NCI-H1092 treated with DMSO at 0.1 percent for 48 hours (cell line): ENCODE measurements at places on chromosomes 2 and 18.

DNA sequence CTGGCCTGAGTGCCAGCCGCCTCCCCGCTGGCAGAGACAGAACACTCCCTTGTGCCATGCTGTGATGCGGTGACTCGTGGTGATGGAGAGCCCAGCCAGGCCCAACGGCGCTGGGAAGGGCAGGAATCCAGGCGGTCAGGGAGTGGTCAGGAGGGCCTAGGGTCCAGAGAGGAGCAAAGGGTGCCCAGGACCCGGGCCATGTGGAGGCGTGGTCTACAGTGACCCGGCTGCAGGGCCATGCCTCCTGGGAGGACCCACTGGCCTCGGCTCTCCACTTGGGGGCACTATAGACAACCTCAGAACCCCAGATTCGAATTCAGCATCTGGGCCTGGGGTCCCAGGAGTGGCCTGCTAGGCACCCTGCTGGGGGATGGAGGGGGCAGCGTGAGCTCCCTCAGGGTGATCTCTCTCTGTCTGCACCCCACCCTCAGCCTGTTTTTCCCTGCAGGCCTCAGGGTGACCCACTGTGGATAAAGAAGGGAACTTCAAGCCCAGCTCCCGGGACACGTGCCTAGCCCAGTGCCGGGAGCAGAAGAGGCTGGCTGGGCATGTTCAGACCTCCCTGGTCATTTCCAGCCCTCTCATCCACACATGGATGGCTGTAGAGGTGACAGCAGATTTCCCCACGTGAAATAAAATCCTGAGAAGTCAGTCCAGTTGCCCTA, 13.0 kb downstream of the AMER3 start:
- DNase-seq, result no peak

- DNase-seq, result no peak
These were observed 13.4 kb downstream of the NFE2L2 start for GRCh38 chr2:177251165-177251542.

DNA sequence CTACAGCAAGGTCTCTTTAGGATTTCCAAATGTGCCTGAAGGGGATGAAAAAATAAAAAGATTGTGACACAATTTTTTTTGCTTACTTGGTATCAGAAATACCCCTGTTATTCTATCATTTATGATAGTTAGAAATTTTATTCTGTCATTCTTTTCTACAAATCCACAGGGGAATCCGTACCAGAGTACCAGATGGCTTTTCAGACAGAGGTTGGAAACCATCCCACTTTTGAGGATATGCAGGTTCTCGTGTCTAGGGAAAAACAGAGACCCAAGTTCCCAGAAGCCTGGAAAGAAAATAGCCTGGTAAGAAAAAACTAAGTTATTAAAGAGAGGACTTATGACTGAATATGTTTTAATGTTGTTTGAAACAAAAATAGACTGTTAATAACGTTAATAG, 92.6 kb upstream of the FAM117B start:
- no peak for DNase-seq

DNA sequence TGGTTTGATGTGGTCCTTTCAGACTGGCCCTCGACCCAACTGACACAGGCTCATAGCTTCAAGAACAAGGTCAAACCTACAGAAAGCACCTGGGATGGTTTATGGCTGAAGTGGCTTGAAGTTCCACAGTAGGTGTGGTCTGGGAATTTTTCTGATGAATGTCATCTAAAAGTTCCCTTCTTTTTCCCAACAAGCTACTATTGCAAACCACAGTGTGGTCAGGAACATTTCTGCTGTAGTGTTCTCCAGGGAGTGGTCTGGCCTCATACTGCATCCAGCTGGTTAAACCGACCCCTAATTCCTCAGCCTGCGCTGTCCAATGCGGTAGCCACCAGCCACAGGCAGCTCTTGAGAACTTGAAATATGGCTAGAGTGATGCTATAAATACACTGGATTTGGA, 92.7 kb downstream of the FAM124B start:
- no peak for DNase-seq

DNA sequence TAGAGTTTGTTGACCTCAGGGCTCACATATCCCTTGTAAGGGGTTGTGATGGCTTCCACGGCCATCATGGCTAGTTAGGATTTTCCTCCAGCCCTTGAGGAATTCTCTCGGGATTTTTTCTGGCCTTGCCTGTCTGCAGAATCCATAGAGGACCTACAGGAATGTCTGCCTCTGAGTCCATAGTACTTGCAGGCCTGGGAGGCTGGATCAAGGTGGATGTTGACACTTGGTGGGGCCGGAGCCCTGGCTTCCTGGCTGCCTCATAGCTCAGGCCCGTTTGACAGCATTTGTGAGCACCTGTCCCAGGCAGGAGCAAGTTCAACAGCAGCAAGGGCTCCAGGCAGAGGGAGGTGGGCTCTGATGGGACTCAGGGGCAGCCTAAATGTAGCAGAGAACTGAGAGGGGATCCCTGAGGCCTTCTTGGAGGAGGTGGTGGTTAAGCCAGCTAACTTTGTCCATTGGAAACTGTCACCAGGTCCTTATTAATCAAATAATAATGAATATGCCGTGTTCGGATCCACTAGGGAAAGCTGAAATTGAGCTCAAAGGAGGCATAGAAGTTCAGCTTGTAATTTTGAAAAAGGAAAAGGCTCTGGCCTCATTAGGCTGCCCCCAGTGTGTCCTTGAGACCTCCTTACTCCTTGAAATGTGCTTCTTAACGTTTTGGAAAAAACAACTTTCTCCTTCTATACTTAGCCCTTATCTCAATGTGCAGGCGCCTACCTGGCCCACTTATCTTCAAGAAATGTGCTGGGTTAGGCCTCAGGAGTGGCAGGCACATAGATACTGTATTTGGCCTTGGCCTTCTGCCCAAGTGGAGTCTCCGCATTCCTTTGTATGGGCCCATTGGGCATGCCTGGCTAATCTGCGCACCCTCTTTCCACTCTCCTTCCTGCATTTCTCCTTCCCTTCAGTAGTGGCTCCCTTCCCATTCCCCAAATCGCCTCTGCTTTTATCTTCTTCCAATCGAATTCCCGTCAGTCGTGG, 66.9 kb downstream of the HPCAL1 start:
- no peak for DNase-seq

DNA sequence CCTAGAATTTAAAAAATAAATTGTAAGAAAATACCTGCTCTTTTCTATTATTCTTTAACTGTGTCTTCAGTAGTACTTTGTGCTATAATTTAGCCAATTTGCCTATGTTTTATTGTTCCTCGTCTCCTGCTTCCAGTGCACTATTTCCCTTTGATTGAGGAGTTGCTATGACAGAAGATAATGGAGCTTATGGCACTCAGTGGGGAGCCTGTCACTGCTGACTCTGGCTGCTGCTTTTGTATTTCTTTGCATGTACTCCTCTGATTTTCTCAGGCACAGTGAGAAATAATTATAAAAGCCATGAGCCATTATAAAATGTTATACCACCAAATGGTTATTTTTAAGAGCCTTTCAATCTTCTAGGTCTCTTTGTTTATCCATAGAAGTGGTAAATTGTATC, 1310.8 kb upstream of the SLC39A10 start:
- DNase-seq, result no peak

DNA sequence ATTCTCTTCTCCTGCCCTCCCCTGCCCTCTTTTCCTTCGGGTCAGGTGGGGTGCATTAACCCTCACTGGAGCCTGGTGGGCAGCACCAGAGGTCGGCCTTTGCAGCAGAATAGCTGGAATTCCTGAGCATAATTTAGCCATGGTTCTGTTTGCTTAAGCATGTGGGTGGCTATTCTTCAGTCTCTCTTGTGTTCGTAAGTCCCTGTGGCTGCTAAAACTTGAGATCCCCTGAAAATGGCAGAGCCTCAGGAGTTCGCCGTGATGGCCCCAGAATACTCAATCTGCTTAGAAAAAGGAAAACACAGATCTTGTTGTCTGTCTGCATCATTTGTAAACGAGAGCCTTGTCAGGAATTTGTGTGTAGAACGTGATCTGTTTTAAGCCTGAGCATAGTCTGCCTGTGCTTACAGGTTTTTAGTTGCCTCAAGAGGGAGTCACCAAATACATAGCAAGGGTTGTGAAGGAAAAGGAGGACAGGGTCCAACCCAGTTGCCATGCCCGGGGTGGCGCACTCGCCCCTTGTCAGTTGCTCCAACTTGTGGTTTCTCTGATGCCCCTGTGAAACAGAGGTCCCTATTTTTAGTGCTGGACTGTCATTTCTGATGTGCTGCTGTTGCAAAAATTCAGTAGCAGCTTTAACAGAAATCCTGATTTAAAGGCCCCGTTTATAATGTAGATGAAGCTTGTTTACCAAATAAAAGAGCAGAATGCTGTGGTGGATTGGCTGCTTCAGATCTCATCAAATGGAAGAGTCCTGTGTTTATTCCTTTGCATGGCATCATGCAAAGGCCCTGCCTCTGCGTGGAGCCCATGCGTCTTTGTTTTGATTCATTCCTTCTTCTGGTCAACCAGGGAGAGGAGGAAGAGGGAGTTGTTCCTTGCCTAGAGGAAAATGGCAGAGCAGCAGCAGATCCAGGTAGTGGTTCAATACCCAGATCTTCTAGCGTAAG, 74.8 kb downstream of the WDSUB1 start:
- no peak for DNase-seq

DNA sequence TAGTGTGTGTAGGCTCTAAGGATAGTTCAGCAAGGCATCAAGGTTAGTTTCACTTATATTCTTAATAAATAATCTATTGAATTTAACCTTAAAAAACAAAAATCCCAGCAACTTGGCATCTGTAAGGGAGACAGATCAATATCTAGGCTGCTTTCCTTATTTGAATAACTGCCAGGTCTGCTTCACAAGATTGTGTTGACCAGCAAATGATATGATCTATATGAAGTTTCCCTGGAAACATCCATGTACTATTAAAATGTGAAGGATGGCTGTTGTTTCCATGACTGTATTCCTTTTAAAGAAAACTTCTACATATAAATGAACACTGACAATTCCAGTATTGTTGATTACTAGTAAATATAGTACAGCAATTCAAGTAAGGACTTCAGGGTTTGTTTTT, 109.4 kb downstream of the SPTBN1 start:
- DNase-seq, result no peak

DNA sequence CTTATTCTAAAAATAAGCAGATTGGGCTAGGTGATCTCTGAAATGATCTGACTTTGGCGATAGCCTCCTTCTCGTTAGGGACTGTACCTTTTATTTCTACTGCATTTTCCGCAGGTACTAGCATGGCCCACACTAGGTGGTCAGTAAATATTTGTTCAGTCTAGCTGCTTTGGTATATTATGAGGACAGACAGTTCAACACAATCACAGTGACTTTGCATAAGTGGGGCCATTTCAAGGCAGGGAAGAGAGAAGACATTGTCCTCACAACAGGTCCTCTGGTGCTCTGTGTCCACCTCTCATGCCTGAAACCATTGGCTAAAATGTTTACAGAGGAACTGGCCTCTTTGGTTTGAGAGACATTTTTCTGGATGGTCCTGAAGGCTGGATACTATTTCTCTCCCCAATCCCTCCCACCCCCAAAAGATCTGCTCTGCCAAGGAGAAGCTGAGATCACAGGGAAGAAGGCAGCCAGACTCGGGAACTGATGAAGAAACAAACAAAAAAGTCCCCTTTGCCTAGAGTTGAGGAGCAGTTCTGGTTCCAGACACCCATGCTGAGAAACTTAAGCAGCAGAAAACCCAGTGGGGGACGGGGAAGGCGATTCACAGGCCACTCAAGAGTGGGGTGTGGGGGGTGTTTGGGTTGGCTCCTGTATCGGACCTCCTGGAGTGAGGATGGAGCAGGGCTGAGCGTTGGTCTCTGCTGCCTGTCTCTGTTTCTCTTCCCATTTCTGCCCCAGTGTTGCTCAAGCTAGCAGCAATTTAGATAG, 2.9 kb upstream of the TNP1 start:
- peak; percentile 60 for DNase-seq

- DNase-seq, result peak; percentile 78
These were observed 2.7 kb downstream of the CDCA7 start for GRCh38 chr2:173357346-173357745.
